Activated naive CD4-positive, alpha-beta T cell treated with anti-CD3 and anti-CD28 coated beads for 36 hours (primary cell): ENCODE measurements at places on chromosomes 12 and 14. TPM values are rescaled to one million over a fixed set of nuclear protein-coding genes. Genes with fewer than 3 reads are reported as not detected.

SERPINA9 gene
- not detected for total RNA-seq

KCNK10 gene
- total RNA-seq: not detected

HSPB8 gene
- total RNA-seq: not detected

KRT2 gene
- total RNA-seq: not detected

CCDC85C gene
- 11.3 TPM for total RNA-seq

L3HYPDH gene
- total RNA-seq: 7.6 TPM

ACRBP gene
- 2.4 TPM for total RNA-seq

LRRIQ1 gene
- total RNA-seq: not detected

- no peaks in the 10 kb centered on the region for H3K27me3 ChIP-seq
- no peaks in the 10 kb centered on the region for H3K36me3 ChIP-seq
- H3K4me3 ChIP-seq: no peak overlapping the region
These were observed 18.9 kb downstream of the FOS start for GRCh38 chr14:75297411-75298040.

DNA sequence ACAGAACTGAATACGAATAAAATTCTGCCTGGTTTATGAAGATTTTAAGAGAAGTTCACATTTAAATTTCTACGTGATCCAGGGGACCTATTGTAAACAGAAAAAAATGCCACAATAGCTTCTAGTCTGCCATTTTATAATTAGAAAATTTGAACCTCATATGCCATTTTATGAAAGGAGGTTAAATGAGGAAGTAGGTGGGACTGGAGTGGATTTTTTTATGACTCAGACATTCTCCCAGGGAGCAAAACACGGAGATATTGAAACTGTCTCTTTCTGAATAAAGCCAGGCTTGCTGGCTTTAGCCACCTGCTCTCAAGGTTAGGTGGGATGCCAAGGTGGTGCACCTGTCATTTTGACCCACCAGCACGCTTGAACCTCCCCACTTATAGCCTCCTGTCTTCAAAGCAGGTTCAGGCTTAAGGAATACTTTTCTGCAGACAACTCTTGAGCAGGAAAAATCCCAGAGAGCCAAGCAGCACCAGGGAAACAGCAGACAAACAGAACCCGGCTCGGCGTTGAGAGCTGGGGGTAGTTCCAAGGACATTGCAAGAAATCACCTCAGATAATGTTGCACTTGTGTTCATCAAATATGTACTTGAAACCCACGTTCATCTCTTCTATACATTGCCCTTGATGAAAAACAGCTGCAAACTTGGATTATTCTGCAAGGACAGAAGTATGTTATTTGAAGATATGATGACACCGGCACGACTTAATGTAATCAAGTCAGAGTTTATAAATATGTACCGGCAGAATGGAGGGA lies 203.7 kb downstream of the PPM1H start:
- peaks cover 8% of the 10 kb centered on the region for H3K27me3 ChIP-seq
- no peaks in the 10 kb centered on the region for H3K36me3 ChIP-seq
- DNase-seq: no peak
- H3K4me3 ChIP-seq: no peak overlapping the region

GRCh38 chr12:46260913-46261476 lies 7.8 kb downstream of the SLC38A1 start:
- H3K36me3 ChIP-seq: peaks cover 23% of the 10 kb centered on the region
- no peak overlapping the region for H3K27ac ChIP-seq
- peaks cover 41% of the 10 kb centered on the region for H3K4me1 ChIP-seq
- no peaks in the 10 kb centered on the region for H3K27me3 ChIP-seq
- no peak for DNase-seq

GRCh38 chr14:90811641-90812040 lies 4.6 kb downstream of the TTC7B start:
- peaks cover 4% of the 10 kb centered on the region for H3K4me1 ChIP-seq
- H3K27ac ChIP-seq: no peak overlapping the region
- peaks cover 4% of the 10 kb centered on the region for H3K27me3 ChIP-seq
- no peak overlapping the region for H3K4me3 ChIP-seq

GRCh38 chr12:89299931-89300330 lies 52.4 kb downstream of the DUSP6 start:
- H3K27me3 ChIP-seq: no peaks in the 10 kb centered on the region
- H3K27ac ChIP-seq: no peak overlapping the region
- no peaks in the 10 kb centered on the region for H3K4me1 ChIP-seq
- no peak overlapping the region for H3K4me3 ChIP-seq
- H3K36me3 ChIP-seq: no peaks in the 10 kb centered on the region

DNA sequence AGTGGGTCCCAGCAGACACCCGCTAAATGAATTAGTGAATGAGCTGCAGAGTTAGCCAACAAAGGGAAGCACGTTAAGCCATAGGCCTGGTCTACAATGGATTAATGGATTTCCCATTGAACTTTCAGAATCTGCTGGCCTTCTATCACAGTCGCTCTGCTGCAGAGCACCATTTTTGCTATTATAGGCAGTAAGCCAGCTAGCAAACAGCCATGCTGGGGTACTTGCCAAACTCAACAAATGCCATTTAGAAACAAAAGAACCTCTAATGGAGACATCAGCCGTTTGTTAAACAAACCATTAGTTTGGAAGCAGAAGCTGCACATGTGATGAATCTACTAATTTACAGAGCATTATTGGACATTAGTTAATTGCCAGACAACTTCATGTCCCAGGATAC lies 181.1 kb upstream of the STXBP6 start:
- DNase-seq: no peak
- H3K4me1 ChIP-seq: no peaks in the 10 kb centered on the region
- peaks cover 4% of the 10 kb centered on the region for H3K27me3 ChIP-seq
- no peaks in the 10 kb centered on the region for H3K36me3 ChIP-seq

GRCh38 chr14:20652996-20653975 lies 11.8 kb upstream of the OR6S1 start:
- peaks cover 54% of the 10 kb centered on the region for H3K27me3 ChIP-seq
- peak; percentile 87 for DNase-seq
- H3K4me3 ChIP-seq: peak overlapping the region; percentile 69
- no peaks in the 10 kb centered on the region for H3K36me3 ChIP-seq

- H3K36me3 ChIP-seq: no peaks in the 10 kb centered on the region
- no peaks in the 10 kb centered on the region for H3K4me1 ChIP-seq
- H3K27ac ChIP-seq: no peak overlapping the region
- DNase-seq: no peak
- H3K27me3 ChIP-seq: no peaks in the 10 kb centered on the region
These were observed 413.5 kb upstream of the STXBP6 start for GRCh38 chr14:25463480-25463879.

DNA sequence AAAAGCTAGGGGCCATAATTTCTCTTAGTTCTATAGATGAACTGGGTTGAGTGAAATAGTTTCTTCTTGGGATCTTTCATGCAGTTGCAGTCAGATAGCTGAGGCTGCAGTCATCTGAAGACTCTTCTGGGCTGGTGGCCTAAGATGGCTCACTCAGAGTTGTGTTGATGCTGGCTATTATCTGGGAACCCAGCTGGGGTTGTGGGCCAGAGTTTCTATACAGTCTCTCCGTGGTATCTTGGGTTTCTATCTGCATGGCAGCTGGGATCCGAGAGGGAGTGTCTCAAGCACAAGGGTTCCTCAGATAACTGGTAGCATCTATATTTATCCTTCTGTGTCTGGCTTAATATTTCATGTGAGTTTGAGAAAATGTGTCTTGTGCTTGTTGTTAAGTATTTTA lies 21.1 kb downstream of the AVPR1A start:
- H3K36me3 ChIP-seq: no peaks in the 10 kb centered on the region
- H3K27me3 ChIP-seq: peaks cover 3% of the 10 kb centered on the region
- no peak for DNase-seq
- H3K4me3 ChIP-seq: no peak overlapping the region
- no peak overlapping the region for H3K27ac ChIP-seq

DNA sequence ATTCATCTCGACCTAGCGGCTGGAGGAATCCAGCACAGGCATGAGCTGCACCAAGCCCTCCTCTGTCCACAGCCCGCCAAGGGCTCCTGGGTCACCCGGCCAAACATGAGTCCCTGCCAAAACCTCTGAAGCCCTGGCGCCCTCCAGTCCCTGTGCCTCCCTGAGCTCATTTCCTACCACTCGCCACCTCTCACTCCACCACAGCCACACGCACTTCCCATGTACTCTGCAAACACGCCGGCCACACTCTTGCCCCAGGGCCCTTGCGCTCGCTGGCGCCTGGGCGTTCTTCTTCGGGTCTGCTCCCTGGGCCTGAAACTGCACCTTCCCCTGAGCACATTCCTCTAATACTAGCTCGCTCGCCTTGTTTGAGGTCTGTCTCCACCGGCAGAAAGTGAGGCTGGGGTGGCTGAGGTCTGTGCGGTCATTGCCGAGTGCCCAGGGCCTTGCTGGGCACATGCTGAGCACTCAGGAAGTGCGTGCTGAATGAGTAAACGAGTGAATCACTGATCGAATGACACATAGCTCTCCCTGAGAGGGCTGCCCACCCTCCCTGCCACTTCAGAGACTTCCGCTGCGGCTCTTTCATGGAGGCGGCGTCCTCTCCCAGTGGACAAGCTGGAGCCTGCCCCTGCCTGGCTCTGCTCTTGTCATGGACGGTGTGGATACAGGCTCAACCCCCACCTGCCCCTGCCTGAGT lies 33.7 kb upstream of the DLK1 start:
- H3K27ac ChIP-seq: no peak overlapping the region
- H3K4me3 ChIP-seq: no peak overlapping the region
- no peaks in the 10 kb centered on the region for H3K36me3 ChIP-seq
- DNase-seq: no peak
- H3K4me1 ChIP-seq: no peaks in the 10 kb centered on the region
- peaks cover 2% of the 10 kb centered on the region for H3K27me3 ChIP-seq

- no peak for DNase-seq
- peaks cover 6% of the 10 kb centered on the region for H3K36me3 ChIP-seq
- H3K27ac ChIP-seq: peak overlapping the region; percentile 37
- H3K4me3 ChIP-seq: no peak overlapping the region
These were observed 14.4 kb downstream of the SPRYD3 start for GRCh38 chr12:53064613-53065436.

DNA sequence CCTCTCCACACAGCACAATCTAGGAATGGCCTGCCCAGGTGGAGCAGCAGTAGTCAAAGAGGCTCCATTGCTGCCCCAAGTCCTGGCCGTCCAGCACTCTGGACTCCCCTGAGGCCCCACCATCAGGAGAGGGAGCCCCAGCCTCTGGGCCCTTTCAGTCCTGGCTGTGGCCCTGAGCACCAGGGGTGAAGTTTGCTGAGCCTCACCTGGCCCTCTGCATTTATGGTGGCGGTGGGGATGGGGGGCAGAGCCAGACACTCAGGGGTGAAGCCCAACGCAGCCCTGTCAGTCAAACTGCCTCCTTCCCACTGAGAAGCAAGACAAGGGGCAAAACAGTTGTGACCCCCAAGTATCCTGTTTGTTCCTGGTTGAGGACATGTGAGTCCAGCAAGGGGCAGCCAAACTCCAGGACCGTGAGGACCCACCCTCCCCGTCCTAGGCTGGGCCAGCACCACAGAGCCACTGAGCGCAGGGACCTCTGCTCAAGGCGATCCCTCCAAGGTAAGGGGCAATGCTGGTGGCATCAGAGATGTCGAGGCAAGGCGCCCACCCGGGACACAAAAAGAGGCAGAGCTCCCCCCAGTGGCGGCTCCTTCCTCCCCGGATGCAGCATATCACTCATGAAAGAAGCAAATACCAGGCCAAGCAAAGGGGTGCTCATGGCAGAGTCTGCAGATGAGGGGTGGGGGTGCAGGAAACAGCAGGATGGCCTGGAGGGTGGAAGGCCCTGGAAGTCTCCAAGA lies 4.8 kb upstream of the AMN start:
- no peaks in the 10 kb centered on the region for H3K4me1 ChIP-seq
- H3K4me3 ChIP-seq: no peak overlapping the region
- no peak overlapping the region for H3K27ac ChIP-seq
- no peaks in the 10 kb centered on the region for H3K27me3 ChIP-seq

GRCh38 chr14:39755269-39755878 lies 323.1 kb upstream of the FBXO33 start:
- H3K4me1 ChIP-seq: no peaks in the 10 kb centered on the region
- H3K36me3 ChIP-seq: no peaks in the 10 kb centered on the region
- no peak overlapping the region for H3K4me3 ChIP-seq

DNA sequence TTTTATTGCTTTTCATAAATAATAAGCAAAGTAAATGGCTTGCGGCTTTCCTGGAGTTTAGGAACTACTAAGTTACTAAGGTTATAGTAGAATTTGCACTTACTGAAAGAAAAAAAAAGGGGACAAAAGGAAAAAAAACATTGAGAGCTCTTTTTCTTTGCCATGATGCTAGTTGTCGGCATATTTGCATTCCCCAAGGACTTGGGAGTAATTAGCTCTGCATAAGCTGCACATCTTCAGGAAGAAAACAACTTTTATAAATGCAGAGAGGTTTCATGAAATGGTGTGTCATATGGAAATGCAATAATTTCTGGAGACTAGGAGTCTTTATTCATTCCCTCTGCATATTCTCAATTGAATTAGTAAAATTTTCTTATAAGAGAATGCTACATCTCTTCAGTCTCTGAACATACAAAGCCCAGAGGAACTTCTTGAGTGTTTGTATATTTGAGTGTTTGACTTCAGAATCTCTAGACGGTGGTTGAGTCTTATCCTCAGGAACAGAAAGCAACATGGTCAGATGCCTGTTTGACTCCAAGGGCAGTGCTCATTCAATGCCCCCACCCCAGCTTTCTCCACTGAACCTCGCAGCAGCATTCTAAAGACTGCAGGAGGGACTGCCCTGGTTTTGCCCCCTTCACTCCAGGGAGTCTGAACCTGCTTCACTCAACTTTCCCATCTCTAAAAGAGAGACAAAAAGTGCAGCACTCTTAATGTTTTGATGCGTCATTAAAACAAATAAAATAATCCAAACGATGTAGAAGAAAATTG lies 158.9 kb upstream of the EEA1 start:
- DNase-seq: no peak
- H3K27me3 ChIP-seq: no peaks in the 10 kb centered on the region
- no peak overlapping the region for H3K4me3 ChIP-seq
- no peak overlapping the region for H3K27ac ChIP-seq
- peaks cover 13% of the 10 kb centered on the region for H3K4me1 ChIP-seq

DNA sequence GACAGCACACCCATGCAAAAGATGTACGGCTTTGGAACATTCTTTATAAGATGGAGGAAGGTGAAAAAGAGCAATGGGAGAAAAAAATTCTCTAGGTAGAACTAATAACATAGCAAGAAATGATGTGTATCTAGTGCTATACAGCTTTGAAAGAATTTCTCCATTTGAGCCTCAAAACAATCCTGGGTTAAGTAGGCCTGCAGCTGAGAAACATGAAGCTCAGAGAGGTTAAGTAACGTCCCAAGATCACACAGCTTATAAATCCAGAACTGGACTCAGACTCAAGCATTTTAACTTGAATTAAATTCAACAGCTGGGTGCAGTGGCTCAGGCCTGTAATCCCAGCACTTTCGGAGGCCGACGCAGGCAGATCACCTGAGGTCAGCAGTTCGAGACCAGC lies 32.9 kb downstream of the TTC7B start:
- no peak overlapping the region for H3K4me3 ChIP-seq
- H3K27me3 ChIP-seq: no peaks in the 10 kb centered on the region
- no peak overlapping the region for H3K27ac ChIP-seq
- no peaks in the 10 kb centered on the region for H3K4me1 ChIP-seq

GRCh38 chr14:64394423-64394822 lies 6.3 kb downstream of the MTHFD1 start:
- no peak overlapping the region for H3K27ac ChIP-seq
- DNase-seq: no peak
- peaks cover 44% of the 10 kb centered on the region for H3K36me3 ChIP-seq
- no peak overlapping the region for H3K4me3 ChIP-seq
- H3K27me3 ChIP-seq: no peaks in the 10 kb centered on the region
